ENCODE measurements at places on chromosomes 6 and 20.

GRCh38 chr20:63956664-63957003, 418 bp upstream of the UCKL1 start:
- no peak for DNase-seq

DNA sequence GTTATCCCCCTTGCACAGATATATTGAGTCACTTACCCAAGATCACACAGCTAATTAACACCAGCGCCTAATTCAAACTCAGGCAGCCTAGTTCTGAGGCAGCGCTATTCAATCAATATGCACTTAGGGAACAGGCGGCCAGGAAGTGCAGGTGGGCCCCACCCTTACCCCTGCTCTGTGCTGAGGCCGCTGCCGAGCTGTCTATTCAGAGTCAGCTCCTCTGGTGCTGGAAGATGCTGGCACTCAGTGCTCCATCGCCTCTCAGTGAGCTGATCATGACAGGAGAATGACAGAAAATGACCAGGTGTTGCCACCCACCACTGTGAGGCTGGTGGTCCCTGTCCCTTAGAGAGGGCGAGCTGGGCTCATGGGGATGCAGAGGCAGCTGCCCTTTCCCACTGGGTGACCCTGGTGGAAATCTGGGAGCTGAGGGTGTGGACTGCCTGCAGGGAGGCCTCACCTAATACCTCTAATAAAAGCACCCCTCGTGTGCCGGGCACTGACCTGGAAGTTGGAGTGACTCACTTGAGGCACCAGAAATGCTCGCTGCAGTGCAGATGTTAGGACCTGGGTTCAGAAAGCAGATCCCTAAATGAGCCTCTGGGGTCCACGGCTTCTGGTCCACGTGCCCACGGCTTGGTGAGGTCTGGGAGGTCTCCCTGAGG, 42.5 kb upstream of the CD93 start:
- no peak for DNase-seq

- DNase-seq, result no peak
These were observed 40.2 kb upstream of the IFNGR1 start for GRCh38 chr6:137259349-137259748.

GRCh38 chr6:89817481-89817880, 2.1 kb downstream of the MDN1 start:
- DNase-seq, result no peak

DNA sequence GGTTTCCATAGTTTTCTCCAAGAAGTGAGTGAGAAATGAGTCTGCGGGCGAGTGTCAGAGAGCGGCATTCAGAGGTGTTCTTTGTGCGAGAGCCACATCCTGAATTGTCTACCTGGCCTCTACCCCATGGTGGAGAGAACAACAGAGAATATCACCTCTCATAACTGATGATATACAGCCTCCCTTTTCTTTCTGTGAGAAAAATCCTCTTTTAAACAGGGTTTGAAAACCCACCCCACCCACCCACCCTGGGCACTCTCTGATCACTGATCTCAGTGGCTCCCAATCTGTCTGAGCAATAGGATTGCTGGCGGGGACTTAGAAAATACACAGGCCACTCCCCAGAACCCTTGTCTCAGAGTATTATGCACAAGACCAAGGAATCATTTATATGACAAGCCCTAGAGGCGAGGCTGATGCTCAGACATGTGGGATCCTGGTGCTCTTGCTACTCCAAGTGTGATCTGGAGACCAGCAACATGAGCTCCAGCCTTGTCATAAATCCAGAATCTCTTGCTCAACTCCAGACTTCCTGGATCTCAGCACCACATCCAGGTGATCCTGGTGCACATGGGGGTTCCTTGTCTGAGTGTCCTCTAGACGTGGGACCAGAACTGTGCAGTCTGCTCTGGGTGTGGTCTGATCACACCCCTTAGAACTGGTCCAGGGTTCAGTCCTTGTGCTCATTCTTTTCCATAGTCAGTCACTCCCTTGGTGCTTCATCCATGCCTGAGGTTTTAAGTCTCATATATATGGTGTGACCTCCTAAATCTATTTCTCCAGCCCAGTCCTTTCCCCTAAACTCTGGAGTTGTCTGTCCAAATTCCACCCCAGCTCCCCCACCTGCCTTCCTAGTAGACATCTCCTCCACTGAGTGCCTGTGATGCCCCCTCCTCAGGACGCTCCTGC, 5.3 kb downstream of the HLA-B start:
- no peak for DNase-seq

DNA sequence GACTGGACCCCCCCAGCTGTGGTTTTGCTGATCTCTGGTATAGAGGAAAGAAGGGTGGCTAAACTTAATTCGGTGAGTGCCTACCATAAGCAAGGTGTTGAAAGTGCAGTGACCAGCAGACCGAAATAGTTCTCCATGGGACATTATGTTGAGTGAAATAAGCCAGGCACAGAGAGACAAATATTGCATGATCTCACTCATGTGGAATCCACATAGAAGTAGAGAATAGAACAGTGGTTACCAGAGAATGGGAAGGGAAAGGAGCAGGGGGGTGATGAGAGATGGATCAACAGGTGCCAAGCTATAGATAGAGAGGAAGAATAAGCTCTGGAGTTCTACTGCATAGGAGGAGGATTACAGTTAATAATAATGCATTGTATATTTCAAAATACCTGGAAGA, 9.7 kb upstream of the GCNT2 start:
- no peak for DNase-seq

- no peak for DNase-seq
These were observed 705.4 kb downstream of the PTPRT start for GRCh38 chr20:42484335-42484734.

GRCh38 chr20:62778058-62778457, 18.2 kb upstream of the MRGBP start:
- DNase-seq, result no peak

- no peak for DNase-seq
These were observed 54.7 kb upstream of the PDE7B start for GRCh38 chr6:135796643-135797305.

- DNase-seq, result no peak
These were observed 216.5 kb downstream of the ARID1B start for GRCh38 chr6:156993713-156994112.

DNA sequence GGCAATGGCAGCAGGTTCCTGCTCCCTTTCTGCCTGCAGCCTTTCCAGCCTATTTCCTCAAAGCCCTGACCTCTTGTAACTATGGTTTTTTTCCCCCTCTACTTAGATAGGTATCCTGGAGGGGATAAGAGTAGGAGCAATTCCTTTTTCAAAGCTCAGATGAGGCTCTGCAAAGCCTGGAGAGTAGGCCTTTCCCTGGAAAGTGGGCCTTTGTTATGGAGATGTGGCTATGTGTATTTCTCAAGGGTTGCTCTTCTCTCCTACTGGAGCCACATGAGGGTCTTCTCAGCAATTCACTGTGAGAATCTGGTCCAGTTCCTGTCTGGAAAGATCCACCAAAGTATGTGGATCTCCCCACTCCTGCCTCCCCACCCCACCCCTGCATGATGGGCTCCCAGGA, 96.0 kb downstream of the DTD1 start:
- DNase-seq, result no peak

- no peak for DNase-seq
These were observed 11.5 kb upstream of the POPDC3 start for GRCh38 chr6:105191351-105191750.

DNA sequence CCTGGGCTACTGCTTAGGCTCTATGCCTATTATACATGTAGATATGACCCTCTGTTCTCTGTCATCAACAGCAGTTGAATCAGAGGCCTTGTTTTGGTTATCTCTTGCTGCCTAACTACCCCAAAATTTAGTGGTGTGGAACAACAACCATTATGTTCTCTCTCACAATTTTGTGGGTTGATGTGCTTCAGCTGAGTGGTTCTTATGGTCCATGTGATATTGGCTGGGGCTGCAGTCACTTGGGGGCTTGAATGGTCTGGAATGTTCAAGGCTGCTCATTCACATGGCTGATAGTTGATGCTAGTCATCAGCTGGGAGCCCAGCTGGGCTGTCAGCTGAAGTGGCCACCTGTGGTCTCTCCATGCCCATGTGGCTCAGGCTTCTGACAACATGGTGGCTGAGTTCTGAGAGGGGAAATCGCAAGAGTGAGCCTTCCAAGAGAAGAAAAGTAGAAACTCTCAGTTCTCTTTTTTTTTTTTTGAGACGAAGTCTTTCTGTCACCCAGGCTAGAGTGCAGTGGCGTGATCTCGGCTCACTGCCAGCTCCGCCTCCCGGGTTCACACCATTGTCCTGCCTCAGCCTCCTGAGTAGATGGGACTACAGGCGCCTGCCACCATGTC, 47.8 kb downstream of the SHLD1 start:
- no peak for DNase-seq

- DNase-seq, result no peak
These were observed 425.2 kb downstream of the CD83 start for GRCh38 chr6:14542670-14543366.

- DNase-seq, result no peak
These were observed 82.4 kb downstream of the HDGFL1 start for GRCh38 chr6:22651731-22652130.

DNA sequence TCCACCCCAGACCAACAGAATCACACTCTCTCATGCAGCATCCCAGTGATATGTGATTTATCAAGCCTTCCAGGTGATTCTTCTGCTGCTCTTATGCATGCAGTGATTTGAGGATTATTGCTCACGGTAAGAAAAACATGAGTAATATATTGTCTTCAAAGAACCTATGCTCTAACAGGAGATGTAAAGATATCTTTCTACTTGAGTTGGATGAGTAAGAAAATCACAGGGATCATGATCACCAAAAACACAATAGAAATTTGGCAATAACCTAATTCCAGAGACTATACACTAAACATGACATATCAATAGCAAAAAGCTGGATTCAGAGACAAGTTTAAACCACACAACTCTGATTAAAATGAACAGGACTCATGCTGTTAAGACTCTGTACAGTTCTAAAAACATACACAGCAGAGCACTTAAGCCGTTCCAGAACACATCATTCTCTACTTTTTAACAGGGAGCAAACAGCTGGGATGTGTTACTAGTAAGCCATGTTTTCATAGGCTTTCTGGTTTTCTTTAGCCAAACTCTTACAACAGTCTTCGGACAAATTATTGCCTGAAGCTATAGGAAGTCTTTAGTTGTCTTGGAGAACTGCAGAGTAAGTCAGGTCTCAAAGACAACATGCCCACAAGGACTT, 568.6 kb downstream of the HAO1 start:
- DNase-seq, result no peak

DNA sequence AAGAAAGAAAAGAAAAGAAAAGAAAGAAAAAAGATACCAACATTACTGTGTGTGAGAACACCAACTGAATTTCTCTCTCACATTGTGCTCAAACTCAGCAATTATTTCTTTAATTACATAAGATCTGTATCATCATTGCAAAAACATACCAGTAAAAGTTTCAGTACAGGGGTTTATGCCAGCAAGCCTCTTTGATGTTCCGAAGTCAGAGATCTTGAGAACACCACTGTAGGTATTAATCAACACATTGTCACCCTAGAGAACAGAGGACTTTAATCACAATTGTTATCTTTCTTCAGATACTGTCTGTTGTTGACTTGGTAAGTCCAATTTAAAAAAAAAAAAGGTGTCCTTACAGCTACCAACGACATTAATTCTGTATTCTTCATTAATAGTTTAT, 60.9 kb upstream of the MAP7 start:
- no peak for DNase-seq

DNA sequence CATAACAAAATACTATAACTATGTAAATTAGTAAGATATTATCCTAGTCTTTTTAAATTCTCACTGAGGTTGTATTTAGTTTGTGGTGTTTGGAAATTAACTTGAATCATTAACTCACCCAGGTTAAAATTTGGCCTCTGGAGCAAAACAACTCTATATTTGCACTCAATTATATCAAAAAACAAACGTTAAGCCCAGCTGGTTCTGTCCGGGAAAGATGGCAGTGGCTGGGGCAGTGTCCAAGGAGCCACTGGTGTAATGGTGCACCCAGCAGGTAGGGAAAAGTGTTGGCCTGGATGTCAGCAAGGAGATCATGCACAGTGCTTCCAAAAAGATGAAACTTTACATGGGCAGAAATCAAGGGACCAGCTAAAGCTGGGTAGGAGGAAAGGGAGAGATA, 285.3 kb upstream of the CITED2 start:
- DNase-seq, result no peak

DNA sequence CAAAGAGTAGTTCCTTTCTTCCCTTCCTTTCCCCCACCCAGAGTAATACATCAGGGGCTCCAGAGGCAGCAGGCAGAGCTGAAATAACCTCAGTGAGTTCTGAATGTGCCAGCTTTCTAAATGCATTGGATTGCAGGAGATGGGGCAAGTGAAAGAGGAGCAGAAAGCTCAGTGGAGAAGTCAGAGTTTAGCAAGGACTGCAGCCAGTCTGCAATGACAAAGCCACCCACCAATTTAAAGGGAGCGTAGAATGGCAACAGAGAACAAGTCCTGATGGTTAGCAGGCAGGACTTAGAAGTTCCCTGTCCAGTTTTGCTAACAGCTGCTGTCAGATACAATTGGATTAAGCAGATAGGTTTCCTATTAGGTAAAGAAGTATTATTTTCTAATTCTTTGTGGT, 203.4 kb upstream of the RIN2 start:
- DNase-seq, result no peak

DNA sequence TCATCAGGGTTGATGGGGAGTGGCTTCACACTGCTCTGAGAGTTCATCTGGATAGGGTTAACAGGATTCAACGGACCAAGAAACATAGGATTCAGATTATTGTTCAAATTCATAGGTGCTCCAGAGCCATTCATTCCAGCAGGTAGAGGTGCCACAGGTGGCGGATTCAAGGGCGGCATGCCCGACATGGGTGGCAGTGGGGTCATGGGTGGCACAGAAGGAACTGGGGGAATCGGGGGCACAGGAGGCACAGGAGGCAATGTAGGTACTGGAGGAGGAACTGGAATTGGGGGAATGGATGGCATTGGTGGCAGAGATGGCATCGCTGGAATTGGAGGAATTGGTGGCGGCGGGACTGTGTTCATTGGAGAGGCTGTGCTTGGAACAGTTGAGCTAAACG, 10.3 kb downstream of the CPNE1 start:
- DNase-seq, result no peak

GRCh38 chr6:100592929-100593328, 128.2 kb upstream of the SIM1 start:
- DNase-seq, result no peak

- DNase-seq, result no peak
These were observed 886.6 kb upstream of the ADGRB3 start for GRCh38 chr6:67748521-67748920.

GRCh38 chr6:137112067-137112355, 61.4 kb downstream of the IL22RA2 start:
- DNase-seq, result no peak

DNA sequence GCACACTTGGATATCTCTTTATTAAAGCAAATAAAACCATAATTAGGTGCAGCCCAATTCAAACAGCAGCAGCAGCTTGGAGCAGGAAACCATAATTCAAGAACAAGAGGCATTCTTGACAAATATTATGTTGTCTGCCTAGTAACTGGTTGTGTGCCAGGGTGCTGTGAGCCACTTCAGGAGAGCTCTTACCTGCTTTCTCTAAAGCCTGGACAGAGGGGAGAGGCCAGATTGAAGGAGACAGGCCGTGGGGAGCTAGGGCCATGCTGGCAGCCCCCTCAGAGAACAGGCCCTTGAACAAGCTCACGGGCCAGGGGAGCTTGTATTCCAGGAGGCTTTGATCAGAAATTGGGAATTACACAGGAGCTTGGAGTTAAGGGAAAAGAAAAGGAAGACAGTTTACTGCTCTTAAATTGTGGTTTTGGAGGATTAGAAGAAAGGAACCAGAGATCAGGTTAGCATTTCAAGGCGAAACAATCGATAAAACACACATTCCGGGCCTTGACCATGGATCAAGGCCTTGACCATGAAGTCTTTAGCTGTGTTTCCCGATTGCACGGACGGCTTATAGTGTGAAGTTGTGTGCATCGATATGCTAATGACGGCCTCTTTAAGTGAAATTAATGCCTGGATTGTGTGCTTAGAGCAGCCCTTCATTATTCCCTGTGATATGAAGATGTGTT, 69.8 kb upstream of the NKX2-2 start:
- no peak for DNase-seq
